ENCODE measurements at places on chromosomes 7 and 10. TPM values are rescaled to one million over a fixed set of nuclear protein-coding genes. Genes with fewer than 3 reads are reported as not detected.

DNA sequence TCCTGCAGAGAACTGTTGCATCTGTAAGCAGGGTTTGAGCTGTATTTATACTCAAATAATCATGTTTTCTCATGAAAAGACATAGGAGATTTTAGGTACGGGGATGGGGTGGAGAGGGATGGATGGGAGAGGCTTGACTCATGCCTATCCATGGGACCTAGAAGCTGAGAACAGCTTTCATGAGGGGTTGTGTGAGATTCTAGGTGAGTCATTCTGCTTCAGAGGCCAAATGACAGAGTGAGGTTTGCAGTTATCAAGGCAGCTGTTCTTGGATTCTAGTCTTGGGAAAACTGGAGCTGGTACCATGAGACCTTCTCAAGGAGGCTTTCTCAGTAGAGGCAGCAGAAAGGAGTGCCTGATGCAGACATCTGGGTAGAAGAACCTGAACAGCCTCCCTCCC, 746.9 kb downstream of the TYW1 start:
- H3K27me3 ChIP-seq, result no peaks in the 10 kb centered on the region
- no peak overlapping the region for H3K4me3 ChIP-seq
- no peaks in the 10 kb centered on the region for H3K4me1 ChIP-seq
- no peak for DNase-seq
- H3K27ac ChIP-seq, result no peak overlapping the region

- H3K27ac ChIP-seq, result no peak overlapping the region
- no peaks in the 10 kb centered on the region for H3K27me3 ChIP-seq
- DNase-seq, result no peak
- H3K4me1 ChIP-seq, result peaks cover 34% of the 10 kb centered on the region
Measured at GRCh38 chr10:101588879-101589278, 758 bp downstream of the DPCD start.

NME8 gene
- not detected for total RNA-seq

DNA sequence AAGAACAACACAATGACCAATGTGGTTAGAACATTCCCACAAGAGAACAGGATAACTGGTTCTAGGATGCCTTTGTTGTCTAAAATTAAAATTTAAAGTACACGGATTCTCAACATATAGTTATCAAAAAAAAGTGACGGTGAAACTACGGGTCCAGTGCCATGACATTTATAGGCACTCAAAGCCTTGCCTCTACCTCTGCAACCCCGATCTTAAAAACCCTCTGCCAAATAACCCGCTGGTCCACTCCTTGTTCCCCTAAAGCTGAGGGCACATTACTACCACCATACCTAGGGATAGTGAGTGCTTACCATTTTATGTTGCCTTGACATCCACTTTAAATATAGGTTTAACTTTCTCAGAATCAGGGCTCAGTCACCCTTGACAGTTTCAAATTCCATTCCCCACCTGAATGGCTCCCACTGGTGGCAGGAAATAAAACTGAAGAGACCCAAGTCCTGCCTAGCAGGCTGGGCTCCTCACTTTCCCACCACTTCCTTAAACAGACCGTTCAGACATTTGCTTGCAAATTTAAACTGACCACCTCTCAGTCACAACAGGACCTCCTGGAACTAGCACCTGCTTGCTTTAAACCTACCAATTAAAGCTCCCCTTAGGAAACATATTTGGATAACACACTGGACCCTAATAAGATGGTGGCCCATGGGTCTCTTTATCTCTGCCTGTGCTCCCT, 169.9 kb upstream of the ASAH2 start:
- H3K4me1 ChIP-seq, result peaks cover 35% of the 10 kb centered on the region
- H3K27ac ChIP-seq, result peak overlapping the region; percentile 18
- H3K36me3 ChIP-seq, result no peaks in the 10 kb centered on the region
- H3K27me3 ChIP-seq, result no peaks in the 10 kb centered on the region

- no peak overlapping the region for H3K4me3 ChIP-seq
- peaks cover 4% of the 10 kb centered on the region for H3K4me1 ChIP-seq
- H3K27ac ChIP-seq, result no peak overlapping the region
- no peaks in the 10 kb centered on the region for H3K36me3 ChIP-seq
Measured at GRCh38 chr10:3568392-3568791, 216.6 kb downstream of the KLF6 start.

DNA sequence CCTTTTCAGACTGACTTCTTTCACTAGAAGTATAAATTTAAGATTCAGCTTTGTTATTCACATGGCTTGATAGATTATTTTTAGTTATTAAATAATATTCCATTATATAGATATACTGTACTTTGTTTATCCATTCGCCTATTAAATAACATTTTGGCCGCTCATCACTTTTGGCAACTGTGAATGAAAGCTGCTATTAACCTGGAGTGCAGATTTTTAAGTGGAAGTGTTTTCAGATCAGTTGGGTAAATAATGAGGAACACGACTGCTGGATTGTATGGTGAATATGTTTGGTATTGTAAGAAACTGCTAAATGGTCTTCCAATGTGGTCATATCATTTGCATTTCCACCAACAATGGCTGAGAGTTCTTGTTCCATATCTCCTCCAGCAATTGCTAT, 97.6 kb upstream of the ZNF804B start:
- no peaks in the 10 kb centered on the region for H3K36me3 ChIP-seq
- no peaks in the 10 kb centered on the region for H3K4me1 ChIP-seq
- no peak for DNase-seq
- no peak overlapping the region for H3K27ac ChIP-seq

DNA sequence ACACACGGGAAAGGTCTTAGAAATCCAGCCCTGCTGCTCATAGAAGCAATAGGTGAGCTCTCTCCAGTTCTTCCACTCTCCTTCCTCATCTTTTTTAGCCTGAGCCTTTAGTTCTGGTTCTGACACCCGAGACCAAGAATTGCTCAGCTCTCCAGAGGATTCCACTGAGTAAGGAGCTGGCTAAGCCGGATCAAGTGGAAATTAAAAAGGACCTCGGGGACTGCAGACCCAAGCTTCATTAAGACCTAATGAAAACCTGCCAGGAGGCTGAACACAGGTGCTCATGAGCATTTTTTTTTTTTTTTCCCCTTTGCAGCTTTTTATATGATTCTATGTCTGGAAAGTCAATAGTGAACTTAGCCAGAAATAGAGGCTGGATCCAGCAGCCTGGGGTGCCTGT, 1176.0 kb upstream of the AUTS2 start:
- no peaks in the 10 kb centered on the region for H3K4me1 ChIP-seq
- no peak for DNase-seq
- no peak overlapping the region for H3K27ac ChIP-seq
- H3K36me3 ChIP-seq, result no peaks in the 10 kb centered on the region
- H3K27me3 ChIP-seq, result no peaks in the 10 kb centered on the region

GRCh38 chr7:5406957-5407945, 16.4 kb downstream of the TNRC18 start:
- DNase-seq, result no peak
- peaks cover 27% of the 10 kb centered on the region for H3K36me3 ChIP-seq
- no peak overlapping the region for H3K4me3 ChIP-seq
- peaks cover 30% of the 10 kb centered on the region for H3K4me1 ChIP-seq
- H3K27ac ChIP-seq, result no peak overlapping the region

NRG3 gene
- 2.6 TPM for total RNA-seq

DNA sequence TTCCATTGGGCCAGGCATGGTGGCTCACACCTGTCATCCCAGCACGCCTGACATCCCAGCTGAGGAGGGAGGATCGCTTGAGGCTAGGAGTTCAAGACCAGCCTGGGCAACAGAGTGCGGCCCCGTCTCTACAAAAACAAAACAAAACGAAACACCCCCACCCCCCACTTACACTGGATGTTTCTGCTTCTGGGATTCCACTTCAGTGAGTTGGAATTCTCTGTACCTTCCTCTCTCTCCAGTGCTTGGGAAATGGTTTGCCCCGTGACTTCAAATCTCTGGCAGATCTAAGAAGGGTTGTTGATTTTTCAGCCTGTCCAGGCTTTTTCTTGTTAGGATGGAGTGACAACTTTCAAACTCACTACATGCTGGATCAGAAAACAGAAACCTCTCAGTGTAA, 106.9 kb downstream of the ANLN start:
- H3K27me3 ChIP-seq, result no peaks in the 10 kb centered on the region
- DNase-seq, result no peak
- H3K36me3 ChIP-seq, result no peaks in the 10 kb centered on the region

GRCh38 chr10:84353052-84353803, 24.8 kb downstream of the CCSER2 start:
- H3K27me3 ChIP-seq, result no peaks in the 10 kb centered on the region
- H3K4me1 ChIP-seq, result peaks cover 33% of the 10 kb centered on the region
- H3K4me3 ChIP-seq, result no peak overlapping the region
- H3K27ac ChIP-seq, result no peak overlapping the region

GRCh38 chr10:1732564-1732996, 4.7 kb downstream of the ADARB2 start:
- DNase-seq, result no peak
- H3K4me1 ChIP-seq, result peaks cover 7% of the 10 kb centered on the region
- H3K4me3 ChIP-seq, result no peak overlapping the region
- no peak overlapping the region for H3K27ac ChIP-seq
- peaks cover 61% of the 10 kb centered on the region for H3K27me3 ChIP-seq

DNA sequence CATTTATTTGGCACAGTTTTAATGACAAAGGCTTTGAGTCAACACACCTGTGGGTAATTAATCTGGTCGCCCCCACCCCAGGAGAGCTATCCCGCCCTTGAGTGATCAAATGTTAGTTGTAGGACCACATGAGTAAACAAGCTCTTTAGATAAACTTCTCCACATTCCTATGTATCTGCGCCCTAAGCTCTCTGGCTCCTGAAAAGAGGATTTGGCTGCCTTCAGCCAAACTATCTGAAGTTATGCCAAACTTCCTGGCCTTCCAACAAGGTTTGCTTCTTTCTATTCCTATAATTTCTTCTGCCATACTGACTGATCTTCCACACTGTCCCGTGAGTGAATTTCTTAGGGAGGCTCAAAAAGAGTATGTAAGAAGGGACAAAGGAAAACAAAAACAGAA, 134.2 kb downstream of the RALA start:
- H3K27me3 ChIP-seq, result no peaks in the 10 kb centered on the region
- no peak for DNase-seq
- no peak overlapping the region for H3K27ac ChIP-seq

ZC3HAV1L gene
- total RNA-seq, result 7.1 TPM

DNA sequence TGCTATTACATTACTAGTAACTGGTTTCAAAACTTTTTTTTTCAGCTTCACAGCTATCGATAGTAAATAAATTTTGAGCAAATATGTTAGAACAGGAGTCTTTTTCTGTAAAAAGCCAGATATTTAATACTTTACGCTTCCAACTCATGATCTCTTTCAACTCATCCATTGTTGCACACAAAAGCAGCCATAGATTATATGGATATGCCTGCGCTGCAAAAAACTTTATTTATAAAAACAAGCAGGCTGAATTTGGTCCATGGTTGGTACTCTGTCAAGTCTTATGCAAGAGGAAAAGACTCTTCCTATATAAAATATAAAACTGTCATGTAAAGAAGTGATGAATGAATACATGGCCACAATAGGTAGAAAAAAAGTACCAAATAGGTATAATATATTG, 31.1 kb downstream of the WASL start:
- H3K4me1 ChIP-seq, result peaks cover 34% of the 10 kb centered on the region
- H3K27ac ChIP-seq, result no peak overlapping the region
- no peak for DNase-seq
- no peak overlapping the region for H3K4me3 ChIP-seq

DNA sequence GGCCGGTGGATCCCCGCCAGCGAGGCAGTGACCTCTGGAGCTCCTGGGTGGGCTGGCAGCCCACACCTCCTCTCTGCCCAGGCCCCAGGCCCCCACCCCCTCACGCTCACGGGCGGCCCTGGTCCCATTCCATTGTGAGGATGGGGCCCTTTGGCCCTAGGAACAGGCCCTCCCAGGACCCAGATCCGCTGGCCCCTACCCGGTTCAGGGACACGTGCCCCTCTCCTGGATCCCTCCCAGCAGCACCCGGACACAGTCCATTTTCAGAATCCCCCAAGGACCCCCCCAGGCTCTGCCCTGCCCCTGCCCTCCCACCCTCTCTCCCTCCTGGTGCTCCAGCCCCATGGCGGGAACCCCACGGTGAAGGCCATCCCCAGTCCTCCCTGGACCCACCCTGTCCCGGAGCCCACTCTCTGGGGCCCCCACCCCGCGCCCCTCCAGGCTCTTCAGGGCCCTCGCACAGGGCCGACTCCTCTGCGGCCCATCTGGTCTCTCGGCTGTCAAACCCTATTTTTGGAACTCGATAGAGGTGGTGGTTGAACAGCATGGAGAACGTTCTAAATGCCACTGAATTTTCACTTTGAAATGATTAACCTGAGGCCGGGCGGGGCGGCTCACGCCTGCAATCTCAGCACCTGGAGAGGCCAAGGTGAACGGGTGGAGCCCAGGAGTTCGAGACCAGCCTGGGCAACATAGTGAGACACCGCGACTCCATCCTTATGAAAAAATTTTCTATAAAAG, 8.1 kb downstream of the ADAP1 start:
- peaks cover 7% of the 10 kb centered on the region for H3K4me1 ChIP-seq
- H3K27me3 ChIP-seq, result no peaks in the 10 kb centered on the region
- peak overlapping the region; percentile 52 for H3K4me3 ChIP-seq
- DNase-seq, result peak; percentile 34

GRCh38 chr7:17948526-17949238, 8.4 kb upstream of the SNX13 start:
- H3K36me3 ChIP-seq, result no peaks in the 10 kb centered on the region
- no peak overlapping the region for H3K27ac ChIP-seq
- peaks cover 6% of the 10 kb centered on the region for H3K4me1 ChIP-seq
- DNase-seq, result no peak
- no peaks in the 10 kb centered on the region for H3K27me3 ChIP-seq

DNA sequence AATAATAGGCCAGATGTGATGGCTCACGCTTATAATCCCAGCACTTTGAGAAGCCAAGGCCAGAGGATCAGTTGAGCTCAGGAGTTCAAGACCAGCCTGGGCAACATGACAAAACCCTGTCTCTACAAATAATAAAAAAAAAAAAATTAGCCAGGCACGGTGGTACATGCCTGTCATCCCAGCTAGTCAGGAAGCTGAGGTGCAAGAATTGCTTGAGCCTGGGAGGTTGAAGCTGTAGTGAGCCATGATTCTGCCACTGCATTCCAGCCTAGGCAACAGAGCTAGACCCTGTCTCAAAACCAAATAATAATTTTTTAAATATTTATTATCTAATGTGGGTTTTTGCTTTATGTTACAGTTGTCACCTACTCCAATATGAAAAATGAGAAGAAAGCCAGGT, 178.9 kb downstream of the ADK start:
- H3K27ac ChIP-seq, result no peak overlapping the region
- DNase-seq, result no peak
- H3K4me3 ChIP-seq, result no peak overlapping the region
- H3K4me1 ChIP-seq, result no peaks in the 10 kb centered on the region
- no peaks in the 10 kb centered on the region for H3K36me3 ChIP-seq
- no peaks in the 10 kb centered on the region for H3K27me3 ChIP-seq

SLC16A12 gene
- total RNA-seq, result 1.0 TPM

GRCh38 chr7:104264285-104264684, 56.5 kb upstream of the ORC5 start:
- no peaks in the 10 kb centered on the region for H3K36me3 ChIP-seq
- no peak overlapping the region for H3K4me3 ChIP-seq
- no peaks in the 10 kb centered on the region for H3K27me3 ChIP-seq
- H3K4me1 ChIP-seq, result no peaks in the 10 kb centered on the region
- no peak for DNase-seq

SAMD9L gene
- total RNA-seq, result 64.4 TPM
